ENCODE measurements at places on chromosomes 5 and 9.

DNA sequence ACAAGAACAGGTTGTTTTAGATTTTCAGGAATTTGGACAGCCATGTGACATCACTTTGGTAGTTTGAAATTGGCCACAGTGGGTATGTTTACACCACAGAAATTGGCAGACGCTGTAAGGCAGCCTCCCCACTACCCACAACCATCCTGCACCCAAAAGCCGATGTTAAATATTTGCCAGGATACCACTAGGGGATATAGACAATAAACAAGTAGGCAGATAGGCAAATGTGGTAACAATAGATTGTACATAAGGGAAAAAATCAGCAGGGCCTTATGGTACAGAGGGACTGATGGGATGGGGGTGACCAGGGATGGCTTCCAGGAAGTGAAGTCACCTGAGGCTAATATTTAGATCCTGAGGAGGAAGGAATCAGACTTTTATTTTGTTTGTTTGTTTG lies 31.1 kb upstream of the DUSP1 start:
- DNase-seq, result no peak

DNA sequence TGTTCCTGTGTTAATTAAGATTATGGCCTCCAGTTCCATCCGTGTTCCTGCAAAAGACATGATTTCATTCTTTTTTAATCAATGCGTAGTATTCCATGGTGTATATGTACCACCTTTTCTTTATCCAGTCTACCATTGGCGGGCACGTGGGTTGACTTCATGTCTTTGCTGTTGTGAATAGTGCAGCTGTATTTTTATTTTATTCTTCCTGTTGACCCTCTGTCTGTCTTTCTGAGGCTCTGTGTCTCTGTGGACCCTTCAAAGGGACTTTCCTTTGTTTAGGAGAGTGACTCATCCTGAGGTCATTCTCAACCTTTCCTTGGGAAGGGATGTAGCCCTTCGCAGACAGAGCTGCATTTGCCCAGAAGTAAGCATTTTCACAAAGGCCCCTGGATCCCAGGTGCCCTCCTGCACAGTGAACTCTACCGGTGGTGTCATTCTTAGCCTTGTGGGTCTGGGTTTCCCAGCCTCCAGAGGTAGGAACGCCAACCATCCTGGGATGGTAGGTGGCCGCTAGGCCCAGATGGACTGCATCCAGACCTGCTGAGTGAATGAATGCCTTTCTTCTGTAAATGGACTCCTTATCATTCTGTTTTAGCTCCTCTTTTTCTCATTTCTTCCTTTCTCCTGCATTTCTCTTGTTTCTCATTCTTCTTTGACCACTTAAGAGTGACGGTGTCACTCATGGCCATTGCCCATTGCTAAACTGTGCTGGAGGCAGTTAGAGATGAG lies 22.4 kb downstream of the TRIO start:
- no peak for DNase-seq

GRCh38 chr9:76374783-76375559 lies 19.3 kb downstream of the RFK start:
- no peak for DNase-seq

DNA sequence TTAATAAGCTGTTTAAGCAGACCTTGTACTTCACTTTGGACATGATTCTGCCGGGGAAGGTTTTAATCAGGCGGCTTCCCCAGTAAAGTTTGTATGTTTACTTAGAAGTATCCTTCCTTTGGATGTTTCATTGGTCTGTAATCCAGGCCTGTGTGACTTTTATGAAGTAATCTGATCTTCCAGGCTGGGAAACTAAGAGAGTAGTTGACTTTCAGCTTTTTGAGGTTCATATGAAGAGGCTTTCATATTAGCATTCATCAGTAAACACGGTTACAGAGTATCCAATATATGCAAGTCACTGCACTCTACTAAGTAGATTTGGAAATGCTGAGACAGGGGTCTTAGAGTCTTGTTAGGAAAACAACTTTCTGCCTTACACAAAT lies 1.1 kb downstream of the DNAJC21 start:
- DNase-seq, result no peak

All from activated naive CD8-positive, alpha-beta T cell treated with anti-CD3 and anti-CD28 coated beads, Interleukin-2, amount 50 U/mL, for 24 hours (primary cell).